ENCODE measurements at places on chromosomes 1 and 21.
A peak's percentile ranks its signal among the peaks of the same experiment; 100 is the strongest.

- peak; percentile 78 for DNase-seq
Measured at GRCh38 chr1:19044975-19045831, 88.7 kb upstream of the IFFO2 start.

- no peak for DNase-seq
Measured at GRCh38 chr21:16578912-16579311, 849.1 kb downstream of the USP25 start.

- DNase-seq: no peak
Measured at GRCh38 chr1:61341426-61341825, 259.1 kb downstream of the NFIA start.

GRCh38 chr1:167541610-167542009, 12.0 kb downstream of the CREG1 start:
- DNase-seq: no peak

DNA sequence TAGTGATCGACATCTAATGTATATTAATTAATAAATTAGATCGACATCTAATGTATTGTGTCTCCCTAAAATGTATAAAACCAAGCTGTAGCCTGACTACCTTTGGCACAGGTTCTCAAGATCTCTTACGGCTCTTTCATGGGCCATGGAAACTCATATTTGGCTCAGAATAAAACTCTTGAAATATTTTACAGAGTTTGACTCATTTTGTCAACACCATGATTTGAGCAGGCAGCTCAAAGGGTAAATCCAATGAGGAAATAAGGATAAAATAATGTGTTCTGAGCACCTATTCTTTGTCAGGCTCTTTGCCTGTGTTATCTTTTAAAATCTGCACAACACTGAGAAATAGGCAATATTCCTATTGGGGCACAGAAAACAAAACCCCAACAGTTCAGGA, 223.4 kb upstream of the DUSP10 start:
- no peak for DNase-seq

DNA sequence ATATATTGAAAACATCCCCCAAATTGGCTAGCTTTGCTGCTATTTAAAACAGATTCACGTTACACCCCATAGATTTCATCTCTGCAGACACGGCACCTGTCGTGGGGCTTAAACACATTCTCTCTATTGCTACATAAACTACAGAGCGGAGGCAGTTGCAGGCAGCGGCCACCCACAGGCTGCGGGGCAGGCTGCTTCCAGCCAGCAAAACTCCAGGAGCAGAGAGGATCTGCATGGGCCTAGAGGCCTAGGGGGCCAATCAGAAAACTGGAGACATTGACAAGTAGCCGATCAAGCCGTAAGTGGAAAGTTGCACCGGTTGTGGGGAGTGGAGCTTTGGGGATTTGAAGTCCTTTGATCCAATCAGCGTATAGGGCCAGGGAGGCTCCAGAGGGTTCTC, 129.0 kb upstream of the KLHDC7A start:
- DNase-seq: no peak

GRCh38 chr21:25461725-25462124, 145.6 kb downstream of the MRPL39 start:
- DNase-seq: no peak

DNA sequence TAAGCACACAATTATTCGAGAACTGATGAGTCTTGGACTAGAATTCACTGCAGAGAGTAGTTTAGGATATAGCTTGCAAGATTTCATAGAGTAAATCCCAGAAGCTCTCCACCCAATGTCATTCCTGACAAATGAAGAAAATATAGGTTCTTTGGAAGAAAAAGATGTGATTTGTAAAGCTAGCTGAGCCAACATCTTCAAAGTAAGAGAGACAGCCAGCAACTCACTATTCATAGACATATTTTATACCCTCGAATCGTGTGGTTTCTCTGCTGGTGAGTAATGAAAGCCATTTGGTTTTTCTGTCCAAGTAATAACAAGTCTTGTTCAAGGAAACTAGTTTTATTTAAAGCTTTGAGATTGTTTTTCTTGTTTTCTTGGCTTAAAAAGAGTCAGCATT, 165.7 kb upstream of the SYT6 start:
- DNase-seq: no peak

DNA sequence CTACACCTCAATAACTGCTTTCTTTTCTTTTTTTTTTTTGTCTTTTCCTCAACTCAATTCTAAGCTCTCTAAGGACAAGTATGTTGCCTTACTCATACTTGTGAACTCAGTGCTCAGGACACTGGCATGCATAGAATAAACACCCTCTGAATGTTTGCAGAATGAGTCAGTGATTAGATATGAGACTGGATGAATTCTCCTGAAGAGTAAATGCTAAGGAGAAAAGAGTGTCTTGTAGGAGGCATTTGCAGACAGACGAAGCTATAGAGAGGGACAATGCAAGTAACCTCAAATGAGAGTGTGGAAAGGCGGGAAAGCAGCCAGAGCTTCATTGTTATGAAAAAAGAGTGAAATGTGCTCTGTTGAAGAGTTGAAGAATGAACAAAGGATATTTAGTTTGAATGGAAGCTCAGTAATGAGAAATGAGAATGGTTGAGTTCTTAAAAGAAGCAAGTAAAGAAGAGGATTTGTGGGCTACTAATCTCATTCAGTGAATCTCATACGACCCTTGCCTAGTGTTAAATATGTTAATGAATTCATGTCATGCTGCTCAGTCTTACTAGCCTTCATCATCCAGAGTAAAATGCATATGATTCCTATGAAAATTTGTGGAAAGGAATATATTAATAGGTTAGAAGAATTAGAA, 166.1 kb upstream of the DPYD start:
- no peak for DNase-seq

- no peak for DNase-seq
Measured at GRCh38 chr1:214370615-214371014, 89.7 kb downstream of the SMYD2 start.

DNA sequence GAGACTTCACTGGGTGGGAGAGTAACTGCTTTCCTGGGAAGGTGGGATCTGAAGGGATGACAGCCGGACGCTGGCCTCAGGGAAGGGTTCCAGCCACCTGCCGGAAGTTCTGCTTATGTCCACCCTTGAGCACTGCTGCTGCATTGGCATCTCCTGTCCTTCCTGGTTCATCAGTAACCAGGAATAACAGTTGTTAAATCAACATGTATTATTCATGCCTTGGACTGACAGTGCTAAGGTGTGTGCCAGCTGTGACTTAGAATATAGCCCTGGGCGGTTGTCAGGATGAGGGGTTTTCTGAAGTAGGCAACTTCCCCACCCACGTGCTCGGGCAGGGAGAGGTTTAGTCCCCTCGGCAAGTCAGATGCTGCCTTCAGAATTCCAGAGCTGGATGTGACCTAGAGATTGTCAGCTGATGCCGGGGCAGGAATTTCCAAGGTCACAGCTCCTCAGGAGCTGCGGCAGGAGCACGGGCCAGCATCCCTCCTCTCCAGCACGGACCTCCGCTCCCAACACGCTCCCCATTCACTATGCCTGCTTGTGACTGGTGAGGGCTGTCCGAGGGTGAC, 17.9 kb downstream of the CLDN14 start:
- DNase-seq: no peak

DNA sequence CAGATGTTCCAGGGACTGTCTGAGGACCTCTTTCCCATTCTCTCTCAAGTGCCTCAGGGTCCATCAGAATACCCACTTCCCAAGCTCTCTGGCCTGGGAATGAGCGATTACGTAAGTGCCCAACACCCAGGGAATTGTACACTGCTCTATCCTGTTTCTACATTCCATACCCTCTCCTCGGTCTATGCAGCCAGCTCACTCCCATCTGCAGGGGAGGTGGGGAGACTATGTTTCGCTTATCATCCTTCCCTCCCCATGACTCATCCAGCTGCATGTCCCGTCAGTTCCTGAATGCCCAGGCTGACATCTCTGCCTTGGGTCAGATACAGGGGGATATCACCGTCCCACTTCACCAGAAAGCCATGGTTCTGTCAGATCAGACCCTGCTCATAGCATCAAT, 34.5 kb upstream of the CD1D start:
- no peak for DNase-seq

DNA sequence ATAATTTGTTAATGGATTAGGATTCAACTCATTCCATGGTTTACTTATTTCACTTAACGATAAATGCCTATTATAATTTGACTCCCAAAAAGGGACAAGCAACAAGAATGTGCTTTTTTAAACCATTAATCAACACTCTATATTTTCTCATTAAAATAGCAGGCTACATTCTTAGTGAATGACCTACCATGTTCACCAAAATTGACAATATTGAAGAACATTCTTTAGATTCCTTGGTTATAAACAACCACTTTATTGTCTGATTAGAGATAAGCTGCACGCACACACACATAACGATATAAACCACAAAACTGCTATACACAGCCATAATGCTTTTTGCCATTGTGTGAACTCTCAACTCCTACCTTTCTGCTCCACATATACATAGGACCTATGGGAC, 75.4 kb upstream of the LRRC7 start:
- DNase-seq: no peak

- no peak for DNase-seq
Measured at GRCh38 chr1:156584813-156585212, 5.3 kb downstream of the TTC24 start.

- no peak for DNase-seq
Measured at GRCh38 chr1:44924835-44925464, 61.4 kb downstream of the EIF2B3 start.

GRCh38 chr1:217493290-217493689, 137.6 kb downstream of the GPATCH2 start:
- DNase-seq: no peak

- no peak for DNase-seq
Measured at GRCh38 chr1:39061951-39062350, 35.8 kb downstream of the NDUFS5 start.

- DNase-seq: no peak
Measured at GRCh38 chr1:219413536-219413935, 199.4 kb downstream of the ZC3H11B start.

- DNase-seq: no peak
Measured at GRCh38 chr1:66364578-66365391, 169.2 kb upstream of the SGIP1 start.

DNA sequence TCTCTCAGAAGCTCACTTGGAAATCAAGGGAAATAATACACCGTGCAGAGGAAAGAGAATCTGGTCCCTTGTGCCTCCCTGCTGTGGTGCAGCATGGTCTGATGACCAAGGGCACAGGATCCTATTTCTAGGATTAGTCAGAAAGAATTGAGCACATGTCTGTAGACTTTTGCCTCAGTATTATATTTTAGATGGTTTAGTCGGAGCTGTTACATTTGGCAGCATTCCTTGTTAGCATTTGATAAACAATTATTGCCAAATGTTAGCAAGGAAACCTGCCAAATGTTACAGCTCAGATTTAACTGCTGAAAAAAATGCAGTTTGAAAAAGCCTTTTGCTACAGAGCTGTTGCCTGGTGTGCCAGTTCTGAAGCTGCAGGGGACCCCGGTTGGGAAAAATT, 183.5 kb upstream of the DPYD start:
- no peak for DNase-seq

- peak; percentile 8 for DNase-seq
Measured at GRCh38 chr1:115671176-115671934, 29.6 kb downstream of the VANGL1 start.

DNA sequence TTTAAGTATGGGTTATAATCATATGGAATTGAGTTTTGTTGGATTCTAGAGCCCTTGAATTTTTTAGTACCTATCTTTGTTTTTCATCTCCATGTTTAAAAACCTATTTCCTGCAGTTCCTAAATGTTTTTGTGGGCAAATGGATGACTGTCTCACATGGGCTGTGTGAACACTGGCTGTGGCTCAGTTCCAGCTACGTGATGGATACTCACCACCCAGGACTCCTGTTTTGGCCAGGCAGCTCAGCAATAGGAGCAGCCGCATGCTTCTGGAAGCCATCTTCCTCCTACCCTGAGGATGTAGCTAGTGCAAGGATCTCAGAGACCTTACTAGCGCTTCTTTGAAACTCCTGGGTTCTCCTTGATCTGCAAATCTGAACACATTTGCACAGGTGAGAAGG, 2.8 kb downstream of the REG4 start:
- DNase-seq: no peak

- no peak for DNase-seq
Measured at GRCh38 chr1:219692981-219693380, 80.1 kb upstream of the ZC3H11B start.

DNA sequence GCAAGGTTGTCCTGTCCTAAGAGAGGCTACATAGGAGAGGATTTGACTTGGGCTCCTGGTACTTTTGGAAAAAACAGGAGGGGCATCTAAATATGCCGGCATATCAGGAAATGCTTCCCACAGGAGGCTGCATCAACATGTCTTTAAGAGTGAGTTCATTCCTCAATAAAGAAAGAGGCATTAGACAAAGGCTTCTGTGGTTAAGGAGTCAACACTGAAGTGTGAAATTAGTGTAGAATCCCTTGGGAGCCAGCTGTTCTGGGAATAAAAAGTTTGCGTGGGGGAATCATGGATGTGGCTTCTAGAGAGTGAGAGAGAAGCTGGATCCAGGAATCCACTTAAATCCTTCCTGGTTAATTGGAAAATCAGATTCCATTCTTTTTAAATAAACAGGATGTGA, 69.5 kb downstream of the DNM3 start:
- no peak for DNase-seq

GRCh38 chr1:197632005-197632404, 143.3 kb downstream of the DENND1B start:
- DNase-seq: no peak

- no peak for DNase-seq
Measured at GRCh38 chr1:239879321-239880170, 212.1 kb upstream of the FMN2 start.
